ENCODE measurements at places on chromosomes 16 and 17.

DNA sequence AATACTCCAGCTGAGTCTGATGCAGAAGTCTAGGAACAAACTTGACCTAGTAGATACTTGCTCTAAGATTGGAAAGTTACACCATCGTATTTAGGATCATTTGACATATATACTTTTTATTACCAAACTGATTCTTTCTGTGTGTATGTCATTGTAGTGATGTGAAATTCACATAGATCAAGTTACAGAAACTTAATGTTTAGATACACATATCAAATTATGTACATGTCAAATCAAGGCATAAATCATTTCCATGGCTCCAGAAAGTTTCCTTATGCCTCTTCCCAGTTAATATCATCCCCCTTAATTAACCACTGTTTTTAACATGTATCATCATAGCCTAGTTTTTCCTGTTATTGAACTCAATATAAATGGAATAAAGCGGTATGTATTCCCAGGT, 292.0 kb upstream of the CDH11 start:
- DNase-seq: no peak

DNA sequence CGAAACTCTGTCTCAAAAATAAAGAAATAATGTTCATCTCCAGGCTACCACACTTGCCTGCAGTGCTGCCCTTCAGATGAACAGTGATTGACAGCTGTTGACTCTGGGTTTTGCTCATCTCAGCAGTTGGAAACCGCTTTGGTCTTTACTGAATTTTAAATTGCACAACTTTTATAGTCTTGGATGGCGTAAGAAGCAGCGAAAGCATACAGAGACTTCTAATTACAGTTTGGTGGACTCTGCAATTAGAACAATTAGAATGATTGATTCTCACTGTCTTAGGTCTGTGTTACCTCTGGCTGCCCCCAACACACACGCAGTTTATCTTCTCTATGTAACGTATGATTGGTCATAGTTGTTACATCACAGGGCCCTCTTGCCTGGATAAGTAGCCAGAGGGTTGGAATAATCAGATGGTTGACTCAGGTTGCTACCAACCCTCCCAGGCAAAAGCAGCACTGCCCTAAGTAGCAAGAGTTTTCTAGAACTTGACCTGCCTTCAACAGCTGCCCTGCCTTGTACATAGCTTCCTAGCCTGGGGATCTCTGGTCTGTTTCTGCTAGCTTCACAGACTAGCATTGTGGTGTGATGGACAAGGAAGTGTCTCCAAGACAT, 1.9 kb upstream of the NAT9 start:
- no peak for DNase-seq

- no peak for DNase-seq
Measured at GRCh38 chr16:13992322-13992721, 72.4 kb downstream of the ERCC4 start.

GRCh38 chr17:79005063-79005861, 4.3 kb downstream of the CANT1 start:
- peak; percentile 33 for DNase-seq

- no peak for DNase-seq
Measured at GRCh38 chr16:22052980-22053379, 39.4 kb upstream of the VWA3A start.

GRCh38 chr16:3591991-3592390, 14.8 kb upstream of the NLRC3 start:
- no peak for DNase-seq

DNA sequence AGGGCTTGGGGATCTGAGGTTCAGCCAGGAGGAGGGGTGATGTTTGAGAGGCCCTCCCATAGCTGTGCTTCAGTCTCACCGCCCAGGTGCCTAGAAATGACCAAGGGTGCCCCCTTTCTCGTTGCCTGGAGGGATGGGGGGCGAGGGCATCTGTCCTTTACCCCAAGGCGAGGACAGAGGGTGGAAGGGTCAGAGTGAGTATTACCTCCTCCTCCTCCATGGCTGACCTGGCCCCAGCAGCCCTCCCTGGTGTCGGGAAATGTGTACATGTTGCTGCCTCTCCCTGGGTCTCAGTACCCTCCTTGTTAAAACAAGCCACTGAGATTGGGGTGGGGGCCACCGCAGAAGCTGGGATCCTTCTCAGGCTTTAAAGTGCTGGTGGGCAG, 2.4 kb downstream of the NECAB2 start:
- no peak for DNase-seq

GRCh38 chr17:31604936-31605335, 213.5 kb downstream of the RAB11FIP4 start:
- no peak for DNase-seq

DNA sequence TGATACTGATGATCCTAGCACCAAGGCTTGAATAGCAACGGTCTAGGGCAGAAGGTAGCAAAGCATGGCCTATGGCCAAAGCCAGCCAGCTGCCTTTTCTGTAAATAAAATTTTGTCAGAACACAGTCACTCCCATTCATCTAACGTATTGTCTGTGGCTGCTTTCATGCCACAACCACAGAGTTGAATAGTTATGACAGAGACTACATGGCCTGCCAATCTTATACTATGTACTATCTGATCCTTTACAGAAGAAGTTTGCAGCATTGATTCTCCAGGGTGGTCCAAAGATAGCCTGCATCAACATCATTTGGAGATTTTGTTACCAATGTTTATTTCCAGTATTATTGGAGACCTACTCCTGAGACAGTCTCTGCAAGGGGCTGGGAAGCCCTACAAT, 19.9 kb upstream of the MMD start:
- no peak for DNase-seq

DNA sequence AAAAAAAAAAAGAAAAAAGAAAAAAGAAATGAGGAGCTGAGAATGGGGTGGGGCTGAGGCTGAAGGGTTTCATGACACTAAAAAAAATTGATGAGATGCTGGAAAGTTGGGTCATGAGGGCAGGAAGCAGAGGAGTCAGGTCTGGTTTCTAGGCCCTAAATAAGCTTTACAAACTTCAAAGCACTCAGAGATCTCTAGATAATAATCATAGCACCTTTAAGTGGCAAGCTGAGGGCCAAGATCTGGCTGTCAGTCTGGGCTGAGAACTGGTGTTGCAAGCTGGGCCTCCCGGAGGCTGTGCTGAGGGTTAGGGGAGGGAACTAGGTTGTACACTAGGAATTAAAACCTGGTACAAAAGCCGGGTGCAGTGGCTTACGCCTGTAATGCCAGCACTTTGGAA, 6.4 kb downstream of the ZNF764 start:
- DNase-seq: no peak

GRCh38 chr17:59381716-59382570, 50.5 kb downstream of the YPEL2 start:
- DNase-seq: no peak

DNA sequence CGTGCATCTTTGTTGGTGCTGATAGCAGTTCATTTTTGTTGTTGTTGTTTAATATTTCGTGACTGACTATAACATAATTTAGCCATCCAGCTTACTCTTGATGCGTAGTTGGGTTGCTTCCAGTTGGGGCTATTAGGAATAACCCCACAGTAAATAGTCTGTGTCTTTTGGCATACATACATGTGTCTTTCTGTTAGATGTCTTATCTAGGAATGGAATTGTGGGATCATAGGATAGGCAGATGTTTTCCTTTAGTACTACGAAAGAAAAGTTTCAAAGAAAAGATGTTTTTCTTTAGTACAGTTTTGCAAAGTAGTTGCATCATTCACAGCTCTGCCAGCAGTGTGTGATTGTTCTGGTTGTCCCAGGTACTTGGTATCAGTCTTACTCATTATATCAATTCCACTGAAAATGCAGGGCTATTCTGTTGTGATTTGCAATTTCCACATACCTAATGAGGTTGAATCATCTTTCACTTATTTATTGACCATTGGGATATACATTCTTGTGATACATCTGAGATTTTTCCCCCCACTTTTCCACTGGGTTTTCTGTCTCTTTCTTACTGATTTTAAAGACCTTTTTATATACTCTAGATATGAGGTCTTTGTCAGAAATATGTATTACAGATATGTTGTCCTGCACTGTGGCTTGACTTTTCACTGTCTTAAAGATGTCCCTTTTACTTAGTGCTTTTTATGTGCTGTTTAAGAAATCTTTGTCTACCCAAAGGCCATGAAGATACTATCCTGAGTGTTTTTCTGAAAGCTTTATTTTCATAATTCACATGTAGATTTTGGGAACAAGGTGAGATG, 173.3 kb downstream of the MRTFB start:
- no peak for DNase-seq

DNA sequence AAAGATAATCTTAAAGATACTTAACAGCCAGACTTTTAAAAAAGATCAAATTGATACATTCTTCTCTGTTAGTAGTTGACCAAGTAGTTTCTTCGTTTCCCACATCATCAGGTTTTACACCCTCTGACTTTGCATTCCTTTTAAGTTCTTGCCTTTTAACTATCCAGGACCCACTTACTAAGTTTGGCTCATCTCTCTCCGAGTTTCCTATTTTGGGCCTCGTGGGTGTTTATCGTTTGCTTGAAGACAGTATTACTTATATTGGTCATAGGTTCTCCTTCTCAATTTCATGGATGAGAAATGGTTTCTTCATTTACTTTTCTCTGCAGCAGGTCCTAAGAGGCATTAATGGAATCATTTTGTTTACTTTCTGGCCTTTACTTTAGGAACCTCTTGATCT, 43.2 kb downstream of the RPA1 start:
- DNase-seq: no peak

DNA sequence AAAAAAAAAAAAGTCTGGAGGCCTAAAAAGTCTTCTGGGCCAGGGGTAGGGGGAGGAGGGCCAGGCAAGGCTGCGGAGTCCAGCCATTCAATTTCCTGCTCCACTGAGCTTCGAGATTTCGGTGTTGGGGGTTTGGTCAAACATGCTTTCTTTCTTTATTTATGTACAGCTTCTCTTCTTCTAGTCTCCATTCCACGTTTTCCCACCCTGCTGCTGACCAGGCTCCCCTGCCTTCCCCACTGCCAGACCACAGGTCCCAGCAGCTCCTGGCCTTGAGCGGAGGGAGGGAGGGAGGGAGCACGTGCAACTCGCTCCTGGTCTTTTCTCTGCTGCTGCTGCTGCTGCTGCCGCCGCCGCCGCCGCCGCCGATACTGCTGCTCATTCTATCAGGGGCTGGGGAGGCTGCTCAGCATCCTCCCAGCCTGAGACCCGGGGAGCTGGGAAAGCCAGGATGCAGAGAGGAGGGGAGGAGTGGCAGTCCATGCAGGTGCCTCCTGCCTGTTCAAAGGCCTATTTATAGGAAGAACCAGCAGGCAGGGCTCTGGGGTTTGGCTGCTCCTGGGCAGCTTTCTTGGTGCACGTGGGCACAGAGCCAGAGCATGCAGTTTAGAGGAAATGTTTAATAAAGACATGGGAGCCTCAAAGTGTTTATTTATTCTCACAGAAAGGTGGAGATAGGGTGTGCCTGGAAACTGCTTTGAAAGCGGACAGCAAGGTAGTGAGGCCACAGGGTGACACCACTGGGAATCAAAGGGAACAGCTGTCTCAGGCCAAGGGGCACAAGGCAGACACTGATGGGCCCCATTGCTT, 23.4 kb upstream of the ZFHX3 start:
- DNase-seq: peak; percentile 78

DNA sequence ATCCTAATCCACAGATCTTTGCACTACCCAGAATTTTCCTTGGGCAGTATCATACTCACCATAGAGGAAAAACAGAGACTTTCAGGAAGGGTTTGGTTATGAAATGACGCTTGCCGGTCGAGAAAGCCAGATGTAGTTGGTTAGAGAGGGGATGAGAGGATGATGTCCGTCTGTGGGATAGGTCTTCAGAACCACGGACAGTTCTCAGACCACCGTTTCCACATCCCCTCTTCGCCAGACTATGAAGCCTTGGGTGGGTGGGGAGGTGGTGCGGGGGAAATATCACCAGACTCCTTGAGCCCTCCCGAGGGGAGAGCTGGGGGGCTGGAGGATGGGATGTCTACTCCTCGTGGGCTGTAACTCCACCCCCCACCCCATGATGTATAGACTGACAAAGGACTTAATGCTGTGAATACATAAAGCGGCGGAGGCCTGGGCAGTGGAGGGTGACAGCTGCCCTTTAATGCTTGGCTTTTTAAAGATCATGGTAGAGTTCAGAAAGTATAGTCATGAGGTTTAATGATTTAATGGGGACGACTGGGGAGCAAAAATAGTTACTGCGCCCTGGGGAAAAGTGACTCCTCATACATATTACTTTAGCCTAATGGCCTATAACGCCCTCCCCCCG, 96.6 kb downstream of the MRM1 start:
- no peak for DNase-seq

DNA sequence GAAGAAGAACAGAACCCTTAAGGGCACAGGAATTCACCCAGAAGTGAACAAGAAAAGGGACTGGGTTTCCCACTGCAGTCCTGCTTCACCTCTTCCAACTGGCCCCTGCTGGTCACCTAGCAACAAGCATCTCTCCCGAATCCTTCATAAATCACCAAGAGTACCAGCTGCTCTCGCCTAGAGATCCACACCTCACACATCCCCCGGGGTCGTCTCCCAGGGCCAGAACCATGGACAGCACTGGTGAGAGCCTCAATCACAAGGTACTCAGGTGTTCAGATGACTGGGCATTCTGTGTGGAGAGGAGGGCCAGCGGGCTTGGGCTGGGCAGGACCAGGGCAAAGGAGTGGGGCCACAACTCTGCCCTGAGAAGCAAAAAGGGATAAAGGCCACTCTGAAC, 65.9 kb downstream of the CCT6B start:
- no peak for DNase-seq

DNA sequence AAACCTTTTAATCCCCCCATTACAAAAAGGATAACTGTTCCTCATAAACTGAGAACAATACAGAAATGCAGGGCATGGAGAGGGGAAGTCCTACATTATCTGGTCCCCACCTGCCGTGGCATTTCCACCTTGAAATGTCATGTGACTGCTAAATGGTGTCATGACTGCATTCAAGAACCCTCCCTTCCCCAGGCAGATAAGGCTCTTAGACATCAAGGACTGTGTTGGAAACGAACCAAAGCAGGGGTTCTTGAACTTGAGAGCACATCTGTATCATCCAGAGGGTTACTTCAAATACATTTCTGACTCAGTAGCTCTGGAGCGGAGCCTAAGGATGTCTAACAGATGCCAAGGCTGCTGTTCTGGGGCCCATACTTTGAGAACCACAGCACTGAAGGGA, 18.4 kb downstream of the CMTM3 start:
- DNase-seq: no peak

GRCh38 chr16:64826374-64826773, 295.5 kb downstream of the CDH11 start:
- no peak for DNase-seq

- DNase-seq: no peak
Measured at GRCh38 chr17:12358477-12358876, 307.2 kb upstream of the MYOCD start.

- DNase-seq: no peak
Measured at GRCh38 chr17:63986821-63987220, 11.3 kb upstream of the PRR29 start.

- no peak for DNase-seq
Measured at GRCh38 chr16:55651841-55652824, 3.7 kb upstream of the SLC6A2 start.

GRCh38 chr16:57897996-57898395, 72.9 kb downstream of the CNGB1 start:
- no peak for DNase-seq

Data from adrenal gland (tissue), 19 donors.